ENCODE measurements at places on chromosomes 1 and 21.
A peak's percentile ranks its signal among the peaks of the same experiment; 100 is the strongest.

GRCh38 chr1:116127848-116128540, 16.8 kb downstream of the MAB21L3 start:
- no peak for DNase-seq

GRCh38 chr1:86507935-86508582, 38.8 kb upstream of the CLCA4 start:
- DNase-seq, result no peak

GRCh38 chr1:184629266-184629665, 125.4 kb downstream of the EDEM3 start:
- DNase-seq, result no peak

GRCh38 chr21:33300701-33301631, 23.8 kb upstream of the IFNAR1 start:
- no peak for DNase-seq

GRCh38 chr1:15475752-15476314, at the start of gene CELA2B:
Gene CELA2B, plus strand, starts transcription at chr1:15476104. Its CDS starts 22 bp downstream, at chr1:15476126.
- DNase-seq, result no peak

DNA sequence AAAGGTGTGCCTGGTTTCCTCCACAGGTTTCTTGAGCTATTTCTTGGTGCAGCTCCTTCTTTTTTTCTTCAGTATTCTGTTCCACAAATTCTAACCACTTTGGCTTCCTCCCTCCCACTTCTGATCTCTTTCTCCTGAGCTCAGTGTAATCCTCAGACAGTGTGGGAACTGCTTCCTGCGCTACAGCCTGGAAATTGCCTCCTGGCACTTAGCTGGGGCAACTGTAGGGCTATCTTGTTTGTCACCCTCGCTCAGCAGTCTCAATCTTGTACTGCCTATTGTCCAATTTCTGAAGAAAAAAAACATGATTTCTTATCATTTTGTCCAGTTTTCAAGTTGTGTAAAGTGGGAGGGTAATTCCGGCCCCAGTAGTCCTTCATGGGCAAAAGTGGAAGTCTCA, 24.0 kb upstream of the GALNT2 start:
- DNase-seq, result no peak

GRCh38 chr1:12430525-12430924, 187.5 kb downstream of the DHRS3 start:
- no peak for DNase-seq

DNA sequence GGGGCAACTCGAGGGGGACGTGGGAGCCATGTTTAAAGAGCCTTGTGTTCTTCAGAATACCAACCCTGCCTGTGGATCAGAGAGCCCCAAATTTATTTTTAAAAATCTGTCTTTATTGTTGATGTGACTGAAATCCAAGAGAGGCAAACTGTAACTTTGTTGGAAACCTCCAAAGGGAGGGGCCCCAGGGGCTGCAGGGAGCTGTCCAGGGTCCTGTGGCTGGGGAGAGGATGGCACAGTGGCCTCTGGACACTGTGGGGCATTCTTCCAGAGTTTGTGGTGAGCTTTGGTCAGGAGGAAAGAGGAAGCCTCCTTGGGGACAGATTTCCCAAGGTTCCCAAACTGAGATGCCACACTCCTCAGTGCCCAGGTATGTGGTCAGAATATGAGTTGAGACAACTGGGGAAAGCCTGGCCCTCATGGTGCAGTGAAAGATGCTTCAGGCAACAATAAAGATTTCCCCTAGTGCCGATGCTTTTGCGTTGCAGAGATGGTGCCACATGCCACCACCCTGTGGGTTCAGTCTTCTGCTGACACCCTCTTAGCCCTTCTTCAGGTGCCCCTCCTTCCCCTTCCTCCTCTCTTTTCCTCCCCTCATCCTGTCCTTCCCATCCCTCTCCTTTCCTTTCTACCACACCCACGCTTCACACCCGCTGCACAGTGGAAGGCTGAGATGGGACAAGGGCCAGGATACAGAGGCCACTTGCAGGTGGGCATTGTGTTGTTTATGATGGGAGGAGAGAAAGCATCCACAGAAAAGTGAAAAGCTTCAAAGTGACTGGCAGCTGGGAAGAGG, 122.1 kb downstream of the UCK2 start:
- no peak for DNase-seq

- DNase-seq, result no peak
Measured at GRCh38 chr1:222521299-222522104, 26.4 kb downstream of the HHIPL2 start.

DNA sequence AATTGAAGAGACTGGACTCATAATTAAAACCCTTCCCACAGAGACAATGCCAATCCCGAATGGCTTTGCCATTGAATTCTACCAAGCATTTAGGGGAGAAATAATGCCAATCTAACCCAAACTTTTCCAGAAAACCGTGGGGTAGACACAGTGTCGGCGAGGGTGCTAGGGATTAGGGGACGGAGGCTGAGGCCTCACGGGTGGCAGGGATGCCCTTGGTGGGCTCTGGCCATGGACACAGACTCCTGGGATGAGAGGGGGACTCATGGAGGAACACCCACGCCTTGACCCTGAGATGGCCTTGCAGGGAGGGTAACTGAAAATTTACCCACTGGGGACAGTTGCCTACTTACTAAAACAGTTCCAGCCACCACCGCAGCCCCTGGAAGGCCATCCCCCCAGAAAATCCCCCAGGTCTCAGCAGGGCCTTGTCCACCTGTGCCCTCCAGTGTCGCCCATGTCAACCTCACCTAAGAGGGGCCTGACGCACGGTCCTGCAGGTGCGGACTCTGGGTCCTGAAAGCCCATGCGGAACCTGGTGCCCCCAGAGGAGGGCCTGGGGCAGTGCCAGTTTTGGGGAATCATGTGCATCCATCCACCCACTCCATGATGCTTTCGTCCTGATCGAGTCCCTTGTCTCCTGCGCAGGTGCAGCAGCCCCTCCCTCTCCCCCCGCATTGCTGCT, 1.9 kb downstream of the KRTAP10-5 start:
- DNase-seq, result no peak

DNA sequence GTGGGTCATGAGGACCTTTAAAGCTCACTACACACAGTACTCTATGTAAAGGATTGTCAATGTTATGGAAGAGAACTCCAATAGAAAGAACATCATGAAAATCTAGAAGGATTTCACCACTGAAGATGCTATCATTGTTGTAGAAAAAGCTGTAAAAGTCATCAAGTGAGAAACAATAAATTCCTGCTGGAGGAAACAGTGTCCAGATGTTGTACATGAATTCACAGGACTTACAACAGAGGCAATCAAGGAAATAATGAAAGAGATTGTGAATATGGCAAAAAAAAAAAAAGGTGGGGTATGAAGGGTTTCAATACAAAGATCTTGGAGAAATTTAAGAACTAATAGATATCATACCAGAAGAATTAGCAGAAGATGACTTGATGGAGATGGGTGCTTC, 355.1 kb upstream of the ZRANB2 start:
- no peak for DNase-seq

- DNase-seq, result no peak
Measured at GRCh38 chr1:171226747-171227370, 21.4 kb upstream of the FMO1 start.

GRCh38 chr1:203167026-203167912, 8.4 kb downstream of the MYBPH start:
- no peak for DNase-seq

- DNase-seq, result no peak
Measured at GRCh38 chr1:52125736-52126359, 16.0 kb upstream of the ZFYVE9 start.

DNA sequence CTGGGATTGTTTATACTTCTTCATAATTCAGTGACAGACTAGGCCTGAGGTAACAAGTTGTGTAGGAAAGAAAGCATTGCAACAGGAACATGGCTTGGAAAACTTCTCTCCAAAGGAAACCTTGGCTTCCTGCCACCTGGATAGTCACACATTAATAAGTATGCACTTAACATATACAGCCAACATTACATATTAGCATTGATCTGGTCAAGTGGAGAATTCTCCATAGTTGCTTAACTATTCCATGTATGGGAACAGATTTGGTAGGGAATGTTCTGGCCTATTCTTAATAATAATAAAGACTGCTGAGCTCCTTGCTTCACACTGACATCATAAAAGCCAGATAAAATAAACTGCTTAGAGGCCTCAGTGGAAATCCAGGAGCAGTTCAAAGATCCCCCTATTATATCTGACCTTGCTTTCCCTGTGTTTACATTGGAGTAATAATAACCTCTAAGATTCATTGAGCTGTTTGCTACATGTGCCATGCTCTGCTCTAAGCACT, 27.2 kb upstream of the NFIA start:
- no peak for DNase-seq

GRCh38 chr1:100147875-100148274, 14.9 kb downstream of the TRMT13 start:
- no peak for DNase-seq

DNA sequence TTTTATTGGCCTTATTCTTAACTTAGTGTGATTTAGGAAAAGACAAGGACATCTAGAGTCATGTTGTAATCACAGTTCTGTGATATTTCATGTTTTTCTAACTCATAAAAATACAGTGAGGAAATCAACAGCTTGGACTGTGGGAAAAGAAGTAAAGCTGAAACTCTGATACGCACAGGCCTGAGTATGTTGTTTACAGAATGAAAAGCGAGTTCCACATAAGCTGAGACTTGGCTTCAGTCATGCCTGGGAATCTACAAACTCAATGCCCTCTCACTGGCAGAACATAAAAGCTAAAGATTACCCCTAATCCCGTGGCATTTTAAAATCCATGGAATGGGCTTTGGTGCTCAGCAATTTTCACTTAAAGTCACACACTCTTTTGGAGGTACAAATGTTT, 23.6 kb upstream of the ATP5PO start:
- DNase-seq, result no peak

DNA sequence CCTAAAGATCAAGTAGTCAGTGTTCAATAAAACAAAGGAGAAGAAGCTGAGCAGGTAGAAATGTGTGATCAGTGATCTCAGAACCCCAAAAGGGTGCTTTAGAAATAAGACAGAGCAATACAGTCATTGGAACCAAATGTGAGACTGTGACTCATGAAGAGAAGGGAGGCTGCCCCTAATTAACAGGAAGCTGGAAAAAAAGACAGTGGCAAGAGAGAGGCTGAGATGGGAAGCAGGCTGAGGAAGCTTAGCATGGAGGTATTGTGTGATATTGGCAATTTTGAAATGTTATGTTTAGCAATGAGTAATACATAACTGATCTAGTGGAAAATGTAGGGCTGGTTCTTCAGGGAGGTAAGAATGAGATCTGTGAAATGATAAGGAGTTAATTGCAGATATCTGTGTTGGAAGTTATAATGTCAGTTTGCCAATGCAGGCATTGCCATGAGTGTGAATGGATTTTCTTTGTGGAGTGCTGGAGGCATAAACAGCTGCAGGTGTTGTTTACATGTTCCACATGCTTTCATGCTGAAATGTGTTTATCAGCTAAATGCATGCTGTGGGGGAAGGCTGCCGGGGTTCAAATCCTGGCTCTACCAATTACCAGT, 90.6 kb upstream of the CACNA1E start:
- no peak for DNase-seq

DNA sequence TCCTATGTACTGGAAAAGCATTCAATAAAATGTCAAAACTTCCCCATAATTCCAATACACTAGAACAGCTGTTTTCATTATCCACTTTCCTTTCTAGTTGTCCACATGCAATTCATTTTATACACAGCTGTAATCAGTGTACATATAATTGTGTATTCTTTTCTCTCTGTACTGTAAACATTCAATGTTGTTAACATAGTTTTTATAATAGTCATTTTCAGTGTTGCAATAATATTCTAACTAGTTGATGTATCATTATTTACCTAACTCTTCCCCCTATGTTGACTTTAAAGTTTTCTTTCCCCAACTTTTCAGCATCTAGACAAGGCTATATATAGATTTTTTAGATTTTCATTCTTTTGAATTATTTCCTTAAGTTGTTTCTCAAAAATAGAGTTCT, 44.4 kb downstream of the DIPK1A start:
- no peak for DNase-seq

DNA sequence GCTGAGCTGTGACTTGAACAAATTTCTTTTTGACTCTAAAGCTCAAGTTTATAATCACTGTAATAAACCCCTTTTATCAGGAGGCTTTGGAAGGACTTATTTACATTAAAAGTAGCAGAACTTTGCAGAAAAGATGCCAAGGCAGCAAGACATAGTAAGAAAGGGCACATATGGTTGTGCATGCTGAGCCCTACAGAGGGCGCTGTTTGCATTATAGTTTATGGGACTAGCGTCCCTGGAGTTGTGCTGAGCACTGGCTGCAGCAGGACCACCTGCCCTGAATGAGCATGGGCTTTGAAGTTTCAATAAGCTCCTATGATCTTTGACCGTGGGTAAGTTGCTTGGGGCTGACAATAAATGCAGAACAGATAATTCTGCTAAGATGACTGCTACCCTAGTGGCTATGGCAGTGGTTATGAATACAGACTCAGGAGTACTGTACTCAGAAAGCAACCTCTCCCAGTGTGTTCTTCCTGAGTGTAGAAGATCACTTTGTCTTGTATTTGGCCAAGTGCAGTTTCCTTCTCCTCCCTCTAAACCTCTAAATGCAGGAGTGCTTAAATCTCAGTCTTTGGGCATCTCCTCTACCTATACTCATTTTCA, 45.4 kb upstream of the USP1 start:
- peak; percentile 21 for DNase-seq

GRCh38 chr1:244665771-244666217, 12.9 kb downstream of the DESI2 start:
- DNase-seq, result no peak

DNA sequence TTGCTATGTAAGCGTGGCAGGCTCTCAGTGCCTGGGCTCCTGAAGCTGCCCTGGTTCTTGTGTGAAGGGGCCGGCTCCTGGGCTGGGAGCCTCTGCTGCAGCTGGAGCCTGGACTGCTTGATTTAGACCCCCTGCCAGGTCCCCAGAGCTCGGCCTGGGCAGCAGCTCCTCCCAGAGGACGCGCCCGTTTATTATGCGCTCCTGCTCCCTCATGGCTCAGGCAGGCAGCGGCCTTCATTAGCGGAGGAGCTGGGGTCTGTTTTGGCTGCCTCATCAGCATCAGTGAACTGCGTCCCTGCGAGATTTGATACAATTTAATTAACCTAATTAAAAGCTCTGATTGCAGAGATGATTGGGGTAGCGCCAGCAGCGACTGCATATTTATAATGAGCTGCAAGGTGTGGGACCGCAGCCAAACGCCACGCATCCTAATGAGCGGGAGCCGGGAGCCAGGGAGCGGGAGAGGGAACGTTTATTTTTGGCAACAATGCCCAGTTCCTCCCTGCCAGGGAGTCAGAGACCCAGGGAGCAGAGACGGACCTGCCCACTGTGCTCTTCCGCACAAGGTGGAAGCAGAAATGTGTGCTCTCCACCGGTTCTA, 16.6 kb downstream of the UTP11 start:
- DNase-seq, result no peak

- no peak for DNase-seq
Measured at GRCh38 chr1:202632241-202632640, 78.0 kb downstream of the SYT2 start.

DNA sequence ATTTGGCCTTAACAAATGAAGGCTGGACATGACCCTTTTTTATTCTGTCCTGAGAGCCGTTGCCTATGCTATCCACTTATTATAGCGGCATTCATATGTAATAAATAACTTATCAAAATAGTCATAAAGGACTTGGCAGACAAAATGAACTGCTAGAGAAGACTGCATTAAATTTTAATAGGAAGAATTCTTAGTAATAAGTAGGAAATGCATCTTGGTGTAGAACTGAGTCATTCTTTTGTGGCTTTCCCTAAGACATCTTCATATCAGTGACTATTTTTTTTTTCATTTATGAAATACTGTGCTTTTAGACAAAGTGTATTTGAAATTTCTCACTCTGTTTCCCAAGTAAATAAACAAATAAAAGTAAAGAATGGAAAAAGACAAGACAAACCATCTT, 45.6 kb downstream of the PBX1 start:
- no peak for DNase-seq

All from substantia nigra (tissue), 51 donors.